Gastroesophageal sphincter (tissue), 4 donors: ENCODE measurements at places on chromosomes 7 and 10.

DNA sequence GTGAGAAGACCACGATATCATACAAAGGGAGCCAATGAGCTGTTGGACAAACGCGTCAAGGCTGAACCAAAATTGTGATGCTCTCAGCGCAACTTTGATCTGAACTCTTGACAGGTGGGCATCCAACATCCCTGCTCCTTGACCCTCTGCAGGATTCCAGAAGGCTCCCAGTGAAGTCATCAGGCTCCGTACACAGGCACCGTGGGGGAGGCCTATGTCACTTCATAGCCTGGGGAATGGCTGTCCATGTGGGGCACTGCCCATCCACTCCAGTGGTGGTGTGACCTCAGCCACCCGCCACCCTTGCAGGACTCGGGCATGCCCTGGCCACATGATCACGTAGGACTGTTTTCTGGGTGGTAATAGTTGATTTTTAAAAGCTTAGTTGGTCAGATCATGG lies 233.8 kb upstream of the GRB10 start:
- H3K27ac ChIP-seq, result no peak overlapping the region
- peaks cover 7% of the 10 kb centered on the region for H3K4me1 ChIP-seq
- H3K36me3 ChIP-seq, result no peaks in the 10 kb centered on the region
- H3K27me3 ChIP-seq, result no peaks in the 10 kb centered on the region

DNA sequence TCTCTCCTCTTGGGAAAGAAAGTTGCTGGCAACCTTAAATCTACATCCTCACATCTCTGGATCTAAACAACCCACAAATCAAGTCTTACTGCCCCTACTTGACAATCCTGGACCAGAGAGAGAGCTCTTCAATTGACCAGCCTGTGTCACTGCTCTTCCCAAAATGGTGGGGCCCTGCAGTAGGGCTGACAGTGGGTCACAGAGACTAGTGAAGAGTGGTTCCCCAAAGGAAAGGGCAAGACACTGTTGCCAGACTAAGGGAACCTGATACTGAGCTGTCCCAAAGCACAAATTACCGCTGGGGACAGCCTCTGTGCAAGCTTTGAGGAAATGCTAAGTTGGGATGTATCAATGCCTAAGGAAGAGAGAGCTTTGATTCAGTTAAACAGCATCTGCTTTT lies 4.5 kb upstream of the GPRIN2 start:
- no peak overlapping the region for H3K4me3 ChIP-seq
- ATAC-seq, result no peak
- H3K4me1 ChIP-seq, result peaks cover 9% of the 10 kb centered on the region
- H3K36me3 ChIP-seq, result no peaks in the 10 kb centered on the region
- H3K27me3 ChIP-seq, result peaks cover 50% of the 10 kb centered on the region

DNA sequence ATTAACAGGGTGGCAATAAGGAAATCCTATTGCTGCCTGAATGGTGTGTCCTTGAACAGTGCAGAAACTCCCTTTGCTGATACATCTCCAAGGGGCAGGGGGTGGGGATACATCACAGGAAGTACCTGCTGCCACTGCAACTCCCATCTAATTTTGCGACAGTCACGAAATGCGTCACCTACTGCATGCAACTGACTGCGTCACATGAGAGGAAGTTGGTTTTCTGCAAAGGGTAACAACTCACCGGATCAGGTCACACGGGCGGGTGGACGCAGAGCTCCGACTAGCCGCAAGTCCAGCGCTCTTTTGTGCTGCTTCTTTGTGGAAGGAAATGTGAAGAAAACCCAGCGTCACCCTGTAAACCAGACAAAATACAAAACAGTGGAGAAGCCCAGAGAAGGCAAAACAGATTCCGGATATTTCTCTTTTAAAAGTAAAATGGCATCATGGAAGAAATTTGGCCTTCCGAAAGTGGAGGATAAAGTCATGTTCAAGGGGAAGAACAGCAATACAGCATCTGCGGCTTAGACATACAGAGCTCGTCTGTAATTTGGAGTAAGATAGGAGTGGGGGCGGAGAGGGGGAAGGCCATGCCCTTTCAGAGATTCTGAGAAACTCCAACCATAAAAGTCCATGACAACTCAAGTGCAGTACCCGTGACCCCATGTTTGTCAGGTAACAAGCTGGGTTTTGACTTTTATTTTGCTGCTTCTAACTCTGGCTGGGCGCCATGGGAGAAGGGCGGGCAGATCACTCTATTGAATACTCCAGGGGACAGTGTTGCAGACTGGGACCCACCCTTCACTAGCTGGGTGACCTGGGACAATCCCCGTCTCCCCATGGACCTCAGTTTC lies 32.3 kb upstream of the PLEKHS1 start:
- H3K36me3 ChIP-seq, result no peaks in the 10 kb centered on the region
- no peaks in the 10 kb centered on the region for H3K27me3 ChIP-seq
- H3K27ac ChIP-seq, result no peak overlapping the region

GRCh38 chr7:130090745-130091532 lies 20.6 kb downstream of the KLHDC10 start:
- H3K27ac ChIP-seq, result no peak overlapping the region
- no peak overlapping the region for H3K4me3 ChIP-seq
- H3K4me1 ChIP-seq, result no peaks in the 10 kb centered on the region
- no peak for ATAC-seq

DNA sequence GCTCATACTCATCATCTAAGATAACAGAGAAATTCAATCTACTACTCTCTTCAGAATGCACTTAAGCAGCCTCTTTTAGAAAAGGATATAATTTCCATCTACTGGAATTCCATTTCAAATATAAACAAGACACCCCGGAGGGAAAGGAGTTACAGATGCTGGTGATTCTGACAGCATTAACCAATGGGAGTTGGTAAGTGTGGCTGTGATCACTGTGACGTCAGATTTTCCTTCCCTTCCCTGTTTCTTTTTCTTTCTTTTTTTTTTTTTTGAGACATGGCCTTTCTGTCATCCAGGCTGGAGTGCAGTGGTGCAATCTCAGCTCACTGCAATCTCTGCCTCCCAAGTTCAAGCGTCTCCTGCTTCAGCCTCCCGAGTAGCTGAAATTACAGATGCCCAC lies 106.6 kb downstream of the ACTR3B start:
- no peak overlapping the region for H3K27ac ChIP-seq
- no peak for ATAC-seq
- no peaks in the 10 kb centered on the region for H3K4me1 ChIP-seq
- H3K4me3 ChIP-seq, result no peak overlapping the region
- H3K27me3 ChIP-seq, result no peaks in the 10 kb centered on the region

DNA sequence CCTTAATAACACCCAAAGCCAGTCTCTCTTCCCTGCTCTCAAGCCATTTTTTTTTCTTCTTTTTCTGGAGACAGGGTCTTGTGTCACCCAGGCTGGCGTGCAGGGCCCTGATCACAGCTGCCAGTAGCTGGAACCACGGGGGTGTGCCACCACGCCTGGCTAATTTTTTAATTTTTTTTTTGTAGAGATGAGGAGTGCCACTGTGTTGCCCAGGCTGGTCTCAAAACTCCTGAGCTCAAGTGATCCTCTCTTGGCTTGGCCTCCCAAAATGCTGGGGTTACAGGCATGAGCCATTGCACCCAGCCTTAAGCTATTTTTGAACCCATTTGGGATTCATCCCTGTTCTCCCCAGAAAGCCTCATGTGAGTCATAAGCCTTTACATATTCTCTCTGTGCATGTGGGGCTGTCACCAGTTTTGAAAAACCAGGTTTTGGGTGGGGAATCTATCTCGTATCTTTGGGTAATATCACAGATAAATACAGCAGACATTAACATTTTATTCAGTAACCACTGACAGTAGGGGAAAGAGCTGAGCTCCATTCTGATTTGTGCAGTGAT lies 15.5 kb downstream of the ZNF487 start:
- H3K27ac ChIP-seq, result peak overlapping the region; percentile 17
- H3K27me3 ChIP-seq, result no peaks in the 10 kb centered on the region
- peaks cover 12% of the 10 kb centered on the region for H3K4me1 ChIP-seq
- ATAC-seq, result no peak

- peak overlapping the region; percentile 51 for H3K4me3 ChIP-seq
- peaks cover 82% of the 10 kb centered on the region for H3K4me1 ChIP-seq
- H3K36me3 ChIP-seq, result no peaks in the 10 kb centered on the region
- no peak for ATAC-seq
- H3K27me3 ChIP-seq, result peaks cover 7% of the 10 kb centered on the region
- H3K27ac ChIP-seq, result no peak overlapping the region
Observed at GRCh38 chr10:73911553-73912004, 647 bp downstream of the PLAU start.

DNA sequence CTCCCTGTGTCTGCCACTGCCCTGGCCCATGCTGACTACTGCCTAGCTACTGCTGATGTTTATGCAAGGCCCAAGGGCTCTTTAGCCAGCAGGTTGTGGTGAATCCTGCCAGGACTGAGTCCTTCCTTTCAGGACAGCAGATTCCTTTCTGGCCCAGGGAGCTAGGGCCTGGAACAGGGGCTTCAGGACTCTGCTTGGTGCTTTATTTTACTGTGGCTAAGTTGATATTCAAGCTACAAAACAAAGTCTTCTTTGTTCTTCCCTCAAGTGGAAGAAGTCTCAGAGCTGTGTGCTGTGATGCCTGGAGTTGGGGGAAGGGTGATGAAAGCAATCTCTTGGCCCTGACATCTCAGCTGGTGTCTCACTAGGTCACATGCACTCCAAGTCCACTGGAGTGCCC lies 66.2 kb upstream of the NME8 start:
- no peak overlapping the region for H3K4me3 ChIP-seq
- H3K4me1 ChIP-seq, result no peaks in the 10 kb centered on the region
- no peak for ATAC-seq
- no peaks in the 10 kb centered on the region for H3K27me3 ChIP-seq
- H3K27ac ChIP-seq, result no peak overlapping the region

DNA sequence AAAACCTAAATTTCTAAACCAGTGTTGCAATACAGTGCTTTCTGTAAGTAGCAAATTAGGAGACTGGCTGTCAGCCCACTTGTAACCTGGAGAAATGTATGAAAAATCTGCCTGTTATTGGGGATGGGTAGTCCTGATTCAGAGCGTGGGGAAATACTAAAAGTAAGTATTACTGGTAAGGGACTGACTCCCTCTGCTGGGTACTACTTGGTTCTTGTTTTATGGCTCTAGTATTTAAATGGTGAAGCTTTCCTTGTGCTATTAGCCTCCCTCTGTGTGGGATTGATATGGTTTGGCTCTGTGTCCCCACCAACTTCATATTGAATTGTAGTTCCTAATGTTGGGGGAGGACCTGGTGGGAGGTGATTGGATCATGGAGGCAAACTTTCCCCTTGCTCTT lies 886.1 kb downstream of the SORCS1 start:
- no peak overlapping the region for H3K27ac ChIP-seq
- H3K4me1 ChIP-seq, result no peaks in the 10 kb centered on the region
- H3K36me3 ChIP-seq, result no peaks in the 10 kb centered on the region
- H3K27me3 ChIP-seq, result no peaks in the 10 kb centered on the region
- ATAC-seq, result no peak

- H3K4me3 ChIP-seq, result no peak overlapping the region
- H3K4me1 ChIP-seq, result no peaks in the 10 kb centered on the region
- no peak for ATAC-seq
- no peaks in the 10 kb centered on the region for H3K27me3 ChIP-seq
- no peaks in the 10 kb centered on the region for H3K36me3 ChIP-seq
- H3K27ac ChIP-seq, result no peak overlapping the region
Observed at GRCh38 chr7:28358423-28358868, 53.9 kb upstream of the CREB5 start.

- no peak overlapping the region for H3K27ac ChIP-seq
- H3K4me1 ChIP-seq, result no peaks in the 10 kb centered on the region
- no peaks in the 10 kb centered on the region for H3K27me3 ChIP-seq
- no peak overlapping the region for H3K4me3 ChIP-seq
- no peaks in the 10 kb centered on the region for H3K36me3 ChIP-seq
- no peak for ATAC-seq
Observed at GRCh38 chr7:89021741-89022140, 226.2 kb upstream of the TEX47 start.

DNA sequence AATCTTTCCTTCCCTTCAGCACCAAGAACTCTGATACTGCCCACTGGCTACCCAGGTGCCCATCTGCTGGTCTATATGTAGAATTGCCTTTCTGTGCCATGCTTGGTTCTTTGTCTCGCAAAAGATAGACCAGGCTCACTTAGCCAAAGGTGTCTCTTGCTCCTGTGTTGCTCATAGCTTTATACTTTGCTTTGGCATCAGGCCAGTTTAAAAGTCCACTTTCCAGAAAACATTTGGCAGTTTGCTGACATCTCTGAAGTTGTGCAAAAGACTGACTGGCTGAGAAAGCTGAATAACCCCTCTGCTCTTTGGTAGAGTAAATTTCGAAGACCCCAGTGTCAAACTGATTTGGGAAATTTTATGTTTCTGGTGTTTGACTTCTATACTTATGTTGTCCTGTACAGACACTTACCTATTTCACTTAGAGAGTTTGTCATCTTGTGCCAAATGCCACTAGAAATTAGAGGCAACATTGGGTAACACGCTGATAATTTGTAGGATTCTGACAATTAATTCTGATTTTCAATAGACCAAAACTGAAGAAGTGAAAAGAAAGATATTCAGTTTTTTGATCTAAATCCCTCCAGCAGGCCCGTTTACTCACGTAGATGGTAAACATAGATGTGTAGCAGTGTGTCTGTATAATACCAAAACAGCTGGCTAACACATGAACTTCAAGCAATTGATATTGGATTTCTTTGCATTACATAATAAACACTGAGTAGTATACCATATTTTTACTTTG lies 91.1 kb downstream of the CPED1 start:
- H3K4me1 ChIP-seq, result peaks cover 3% of the 10 kb centered on the region
- no peak overlapping the region for H3K4me3 ChIP-seq
- ATAC-seq, result no peak

DNA sequence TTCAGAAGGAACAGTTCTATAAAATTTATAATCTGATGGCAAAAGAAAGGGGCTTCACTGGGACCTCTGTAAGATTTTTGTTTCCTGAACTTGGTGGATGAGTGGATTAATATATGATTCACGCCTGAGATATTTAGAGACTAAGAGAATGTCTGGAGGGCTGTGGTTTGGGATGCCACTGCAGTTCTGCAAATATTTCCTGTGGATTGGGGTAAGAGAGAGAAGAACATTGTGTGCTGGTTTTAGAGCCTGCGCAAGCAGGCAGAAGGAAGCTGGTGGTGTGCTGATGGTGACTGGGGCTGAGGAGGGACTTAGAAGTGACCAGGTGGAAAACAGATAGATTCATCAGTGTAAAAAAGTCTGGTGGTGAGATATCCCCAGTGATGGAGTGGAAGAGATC lies 87.0 kb downstream of the SUGCT start:
- no peak overlapping the region for H3K4me3 ChIP-seq
- H3K36me3 ChIP-seq, result no peaks in the 10 kb centered on the region
- H3K27ac ChIP-seq, result peak overlapping the region; percentile 25
- H3K27me3 ChIP-seq, result no peaks in the 10 kb centered on the region
- peak; percentile 49 for ATAC-seq

- no peak overlapping the region for H3K27ac ChIP-seq
- H3K4me1 ChIP-seq, result no peaks in the 10 kb centered on the region
- no peaks in the 10 kb centered on the region for H3K36me3 ChIP-seq
- no peak overlapping the region for H3K4me3 ChIP-seq
Observed at GRCh38 chr7:36487756-36488336, 98.2 kb downstream of the ANLN start.

DNA sequence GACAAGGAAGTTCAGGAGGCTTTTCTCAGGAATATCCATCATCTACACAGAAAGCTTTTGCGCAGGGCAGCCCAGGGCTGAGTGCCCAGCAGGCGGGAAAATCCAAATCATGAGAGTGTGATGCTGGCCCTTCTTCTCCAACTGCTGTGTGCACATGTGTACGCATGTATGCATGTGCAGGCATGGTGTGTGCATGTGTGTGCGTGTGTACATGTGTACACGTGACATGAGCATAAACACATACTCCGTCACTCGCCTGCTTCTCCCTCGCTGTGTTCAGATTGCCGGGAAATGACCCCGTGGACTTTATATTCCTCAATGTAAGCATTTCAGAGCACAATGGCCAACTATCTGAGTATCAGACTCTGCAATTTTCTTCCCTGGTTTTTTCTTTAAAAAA lies 85.1 kb downstream of the PRPF18 start:
- no peak overlapping the region for H3K4me3 ChIP-seq
- H3K27me3 ChIP-seq, result no peaks in the 10 kb centered on the region
- no peak for ATAC-seq
- H3K36me3 ChIP-seq, result no peaks in the 10 kb centered on the region
- H3K27ac ChIP-seq, result no peak overlapping the region
